ENCODE measurements at places on chromosomes 1 and 21.
A peak's percentile ranks its signal among the peaks of the same experiment; 100 is the strongest.

DNA sequence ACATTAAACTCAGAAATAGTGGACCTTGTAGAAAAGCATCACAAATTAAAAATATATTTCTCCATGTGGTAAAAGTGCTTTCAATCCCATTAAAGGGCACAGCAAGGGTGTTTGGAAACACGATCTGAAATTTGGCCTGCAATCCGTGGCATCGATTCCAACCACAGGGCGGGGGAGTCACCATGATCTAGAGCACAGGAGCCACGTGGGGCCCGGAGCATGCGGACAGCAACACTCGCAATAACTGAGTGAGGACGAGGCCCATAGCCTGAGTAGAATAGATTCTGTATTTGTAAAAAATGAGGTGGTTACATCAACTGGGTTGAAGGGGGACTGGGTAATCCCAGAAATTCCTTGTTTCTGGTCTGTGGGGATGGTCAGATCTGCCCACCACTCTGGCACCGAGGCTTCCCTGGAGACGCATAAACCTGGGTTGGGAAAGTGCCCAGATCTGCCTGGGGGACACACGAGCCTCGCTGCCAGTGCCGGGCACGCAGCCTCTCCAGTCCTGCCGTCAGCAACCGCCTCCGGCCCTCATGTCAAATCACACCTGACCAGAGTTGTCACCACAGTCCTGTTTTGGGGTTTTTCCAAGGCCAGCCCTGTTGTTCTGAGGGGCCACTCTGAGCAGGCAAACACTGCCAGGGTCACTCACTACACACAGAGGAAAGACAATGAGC, 104.3 kb downstream of the PGBD5 start:
- no peak for DNase-seq

- DNase-seq = peak; percentile 73
Measured at GRCh38 chr21:41425954-41426675, at the start of gene MX1. Gene MX1, plus strand, starts transcription at chr21:41426239. Its CDS starts 5,832 bp downstream, at chr21:41432071.

DNA sequence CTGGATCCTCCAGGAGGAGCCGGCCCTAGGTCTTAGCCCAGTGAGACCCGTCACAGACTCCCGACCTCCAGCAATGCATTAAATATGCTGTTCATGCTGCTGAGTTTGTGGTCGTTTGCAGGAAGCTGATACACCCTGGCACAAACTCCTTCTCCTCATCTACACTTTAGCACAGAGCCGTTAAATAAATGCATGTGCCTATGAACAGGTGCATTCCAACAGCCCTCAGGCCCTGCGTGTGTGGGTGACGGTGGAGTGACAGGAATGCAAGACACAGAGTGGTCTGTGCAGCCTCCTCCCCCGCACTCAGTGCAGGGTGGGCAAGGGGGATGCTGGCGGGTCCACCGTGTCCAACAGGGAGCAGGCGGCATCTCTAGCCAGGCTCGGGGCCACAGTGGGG, 106.6 kb upstream of the TMPRSS2 start:
- DNase-seq = no peak

GRCh38 chr21:33810766-33811165, 104.8 kb downstream of the ATP5PO start:
- no peak for DNase-seq

DNA sequence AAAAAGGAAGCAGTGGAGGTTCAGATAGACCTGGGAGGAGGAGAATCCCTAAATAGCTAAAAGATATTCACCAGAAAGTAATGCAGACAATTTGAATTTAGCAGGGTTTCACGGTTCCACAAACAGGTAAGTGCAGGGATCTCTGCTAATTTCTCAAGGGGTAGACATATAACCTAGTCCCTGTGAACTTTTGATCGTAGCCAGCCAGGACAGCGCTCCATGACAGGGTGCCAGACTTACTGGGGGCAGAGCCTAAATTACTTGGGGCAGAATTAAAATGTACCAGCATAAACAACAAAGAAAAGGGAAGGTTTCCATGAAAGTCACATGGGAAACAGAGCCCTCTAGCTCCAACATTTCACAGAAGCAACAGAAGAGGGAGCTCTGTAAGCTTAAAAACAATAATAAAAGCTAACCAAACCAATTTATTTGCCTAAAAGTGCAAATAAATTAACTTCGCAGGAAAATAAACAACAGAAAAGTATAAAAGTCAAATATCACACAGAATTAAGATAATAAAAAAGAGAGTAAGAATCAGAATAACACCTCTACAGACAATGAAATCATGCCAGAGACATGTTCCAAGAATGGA, 198.3 kb downstream of the DUSP10 start:
- DNase-seq = no peak

GRCh38 chr1:13935336-13935735, 235.3 kb downstream of the PRDM2 start:
- no peak for DNase-seq

- no peak for DNase-seq
Measured at GRCh38 chr1:179090522-179090921, 8.7 kb downstream of the TOR3A start.

GRCh38 chr1:156711011-156711817, 5.8 kb upstream of the CRABP2 start:
- DNase-seq = peak; percentile 39

DNA sequence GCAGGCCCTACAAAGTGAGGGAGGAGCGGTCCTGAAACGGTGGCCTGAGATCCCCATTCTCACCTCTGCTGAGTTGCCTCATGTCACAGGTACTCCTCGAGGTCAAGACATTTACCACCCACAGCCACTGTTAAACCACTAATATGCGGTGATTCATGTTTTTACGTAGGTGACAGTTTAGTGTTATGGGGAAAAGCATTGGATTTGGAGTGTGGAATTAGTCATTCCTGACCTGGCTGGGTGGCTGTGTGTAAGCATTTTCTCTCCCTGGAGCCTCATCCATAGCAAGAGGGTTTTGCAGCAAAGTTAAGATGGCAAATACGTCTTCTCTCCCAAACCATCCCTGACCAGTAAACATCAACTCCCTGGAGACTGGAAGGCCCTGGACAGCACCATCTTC, 57.8 kb upstream of the KCNJ6 start:
- DNase-seq = no peak

DNA sequence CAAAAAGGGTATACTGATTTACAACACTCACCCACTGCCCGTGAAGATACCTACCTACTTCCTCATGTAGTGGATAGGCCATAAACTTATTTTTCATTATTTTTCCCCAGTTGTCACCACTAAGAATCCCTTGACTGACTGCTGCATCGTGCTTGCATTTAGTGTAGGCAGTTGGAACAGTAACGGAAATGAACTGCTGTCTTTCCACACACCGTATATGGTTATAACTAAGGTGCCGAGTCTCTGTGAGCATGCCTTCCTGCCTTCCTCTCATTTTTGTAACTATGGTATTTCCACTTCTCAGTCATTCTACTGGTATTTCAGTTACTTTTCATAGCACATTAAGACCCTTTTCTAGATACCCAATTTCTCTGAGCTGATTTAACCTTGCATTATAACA, 36.4 kb downstream of the SLC35F3 start:
- no peak for DNase-seq

GRCh38 chr1:229170778-229171505, 100.0 kb upstream of the RAB4A start:
- no peak for DNase-seq

DNA sequence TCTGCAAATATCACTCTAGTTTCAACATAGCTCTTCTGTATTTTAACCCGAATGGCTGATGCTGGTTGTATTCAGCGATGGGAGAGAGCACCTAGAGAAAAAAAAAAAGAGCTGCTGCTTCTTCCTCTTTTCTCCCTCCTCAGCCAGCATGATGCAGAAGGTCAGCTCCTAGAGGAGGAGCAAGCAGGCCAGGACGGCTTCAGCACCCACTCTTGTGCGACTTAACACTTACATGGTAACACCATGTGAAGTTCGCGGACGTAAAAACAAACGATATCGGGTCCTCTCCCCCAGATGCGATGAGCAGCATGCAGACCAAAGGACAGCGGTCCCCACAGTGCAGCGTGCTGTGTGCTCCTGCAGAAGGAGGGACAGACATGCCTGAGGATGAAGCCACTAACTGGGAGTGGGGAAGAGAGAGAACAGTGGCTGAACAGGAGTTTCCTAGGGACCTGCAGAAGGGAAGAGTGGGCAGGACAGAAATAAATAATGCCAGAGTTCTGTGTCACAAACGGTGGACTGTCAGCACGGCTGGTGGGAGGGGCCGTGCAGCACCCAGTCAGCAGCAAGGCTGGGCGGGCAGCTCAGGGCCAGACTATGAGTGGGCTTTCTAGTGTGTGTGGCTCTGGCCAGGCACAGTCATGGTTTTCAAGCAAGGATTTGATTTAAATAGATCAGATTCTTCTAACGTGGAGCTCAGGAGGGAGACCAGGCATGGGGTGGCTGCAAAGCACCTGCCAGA, 11.4 kb upstream of the B3GALT5 start:
- no peak for DNase-seq

- peak; percentile 28 for DNase-seq
Measured at GRCh38 chr1:156429313-156430060, 60.5 kb downstream of the RHBG start.

DNA sequence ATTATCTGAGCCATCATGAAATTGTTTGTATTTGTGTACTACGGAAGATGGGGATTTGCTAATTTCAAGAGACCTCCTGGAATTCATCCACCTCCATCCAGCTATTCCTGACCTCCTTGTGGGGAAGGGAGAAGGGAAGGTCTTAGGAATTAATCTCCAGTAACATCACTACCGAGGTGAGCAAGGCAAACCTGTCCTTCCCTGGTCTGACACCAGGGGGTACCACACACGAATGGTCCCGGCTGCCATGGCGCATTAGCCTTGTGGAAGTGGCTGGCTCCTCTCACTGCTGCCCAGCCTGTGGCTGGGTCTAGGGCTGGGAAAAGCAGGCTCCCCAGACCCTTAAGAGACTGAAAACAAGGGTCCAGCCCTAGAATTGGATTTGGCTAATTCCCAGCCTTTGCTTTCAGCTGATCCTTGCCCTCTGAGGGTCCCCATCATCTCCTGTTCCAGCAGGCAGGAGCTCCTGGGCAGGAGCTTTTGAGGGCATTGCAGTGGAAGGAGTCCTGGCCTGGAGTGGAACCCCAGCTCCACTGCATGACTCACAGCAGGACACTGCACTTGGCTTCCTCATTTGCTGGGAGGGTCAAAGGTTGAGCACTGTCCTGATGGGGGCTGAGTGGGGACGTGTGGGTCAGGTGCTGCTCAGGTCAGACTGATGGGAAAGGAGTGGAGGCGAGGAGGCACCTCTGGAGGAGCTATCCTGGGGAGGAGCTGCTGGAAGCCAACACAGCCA, 34.8 kb downstream of the RIMS3 start:
- DNase-seq = peak; percentile 76

DNA sequence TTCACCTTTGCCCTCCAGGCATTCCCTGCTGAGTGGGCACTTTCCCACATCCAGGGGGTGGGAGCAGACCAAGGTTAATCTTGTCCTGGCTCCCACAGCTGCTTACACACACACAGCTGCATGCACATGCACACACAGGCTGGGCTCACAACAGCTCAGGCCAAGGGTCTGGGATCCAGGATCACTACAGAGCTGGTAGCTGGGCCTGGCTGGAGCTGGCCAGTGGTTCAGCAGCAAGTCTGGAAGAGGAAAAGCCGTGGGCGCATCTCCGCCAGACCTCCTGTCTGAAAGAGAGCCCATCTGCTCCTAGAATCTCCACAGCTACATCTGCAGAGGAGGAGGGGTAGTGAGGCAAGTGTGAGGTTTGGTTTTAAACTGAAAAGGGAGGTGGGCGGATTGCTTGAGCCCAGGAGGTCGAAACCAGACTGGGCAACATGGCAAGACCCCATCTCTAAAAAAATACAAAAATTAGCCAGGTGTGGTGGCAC, 3.8 kb downstream of the CDK18 start:
- DNase-seq = no peak

DNA sequence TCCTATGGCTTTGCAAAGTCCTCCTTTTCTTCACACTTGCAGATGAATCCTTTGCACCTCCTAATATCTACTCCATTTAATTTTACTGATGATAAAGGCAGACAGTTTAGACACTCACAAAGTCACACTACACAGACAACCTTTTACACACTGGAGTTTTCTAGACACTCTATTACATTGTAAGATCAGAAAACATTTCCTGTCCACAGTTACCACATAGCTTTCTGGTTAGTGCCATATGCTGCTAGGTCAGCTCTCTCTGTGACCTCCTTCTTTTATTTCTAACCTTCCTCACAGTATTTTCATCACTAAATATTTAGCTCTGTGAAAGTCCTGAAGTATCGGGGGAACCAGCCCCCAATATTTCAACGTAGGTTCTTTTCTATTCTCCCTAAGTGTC, 5.1 kb downstream of the SH2D1B start:
- no peak for DNase-seq

- DNase-seq = peak; percentile 73
Measured at GRCh38 chr1:207579436-207579799, 65.5 kb upstream of the CR1L start.

DNA sequence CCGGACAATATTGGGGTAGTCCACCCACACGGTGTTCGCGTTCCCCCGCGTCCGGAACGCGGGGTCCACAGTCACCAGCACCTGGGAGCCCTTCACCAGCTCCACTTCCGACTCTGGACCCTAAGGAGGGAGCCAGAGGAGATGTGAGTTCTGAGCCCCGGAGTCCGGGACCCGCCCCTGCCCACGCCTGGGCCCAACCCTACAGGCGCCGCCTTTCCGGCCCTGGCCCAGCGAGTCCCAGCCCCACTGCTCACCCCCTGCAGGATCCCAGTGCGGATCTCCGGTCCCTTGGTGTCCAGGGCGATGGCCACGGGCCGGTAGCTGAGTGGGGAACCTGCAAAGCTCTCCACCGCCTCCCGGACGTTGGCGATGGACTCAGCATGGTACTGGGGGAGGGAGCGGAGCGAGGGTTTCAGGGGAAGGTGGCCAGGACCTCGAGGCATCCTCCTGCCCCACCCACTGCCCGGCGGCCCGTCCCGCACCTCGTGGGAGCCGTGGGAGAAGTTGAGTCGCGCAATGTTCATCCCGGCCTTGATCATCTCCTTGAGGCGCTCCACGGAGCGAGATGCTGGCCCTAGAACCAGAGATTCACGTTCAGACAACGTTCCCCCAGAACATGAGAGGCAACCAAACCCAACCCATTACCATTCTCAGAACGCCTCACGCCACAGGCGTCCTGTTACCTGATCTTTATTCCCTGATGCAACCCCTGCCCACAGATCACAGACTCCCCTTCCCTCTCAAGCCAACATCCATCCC, 5.9 kb downstream of the PKLR start:
- no peak for DNase-seq

DNA sequence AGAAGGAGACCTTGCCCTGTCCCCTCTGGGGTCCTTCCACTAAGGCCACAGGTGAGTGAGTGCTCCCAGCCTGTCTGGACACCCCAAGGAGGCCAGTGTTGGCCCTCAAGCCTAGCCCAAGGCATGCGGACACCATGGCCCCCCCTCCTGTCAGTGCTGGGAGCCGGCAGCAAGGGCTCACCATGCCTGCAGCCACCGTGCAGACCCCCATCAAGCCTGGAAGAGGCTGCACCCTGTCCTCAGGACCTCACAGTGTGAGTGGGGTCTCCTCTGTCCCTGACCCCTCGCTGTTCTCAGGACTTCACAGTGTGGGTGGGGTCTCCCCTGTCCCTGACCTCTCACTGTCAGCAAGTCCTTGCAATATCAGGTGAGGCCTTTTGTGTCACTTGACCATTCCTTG, 33.2 kb upstream of the PRSS38 start:
- DNase-seq = no peak

GRCh38 chr1:82646888-82647287, 846.2 kb downstream of the ADGRL2 start:
- DNase-seq = no peak

- DNase-seq = no peak
Measured at GRCh38 chr1:193581341-193581740, 394.9 kb upstream of the B3GALT2 start.

- DNase-seq = no peak
Measured at GRCh38 chr1:62436039-62436465, 797 bp upstream of the USP1 start.

- DNase-seq = no peak
Measured at GRCh38 chr1:201307760-201308499, 24.6 kb downstream of the PKP1 start.

Data from eye (tissue), 1 donor.